Effector CD4-positive, alpha-beta T cell (primary cell): ENCODE measurements at places on chromosomes 5 and 9.

DNA sequence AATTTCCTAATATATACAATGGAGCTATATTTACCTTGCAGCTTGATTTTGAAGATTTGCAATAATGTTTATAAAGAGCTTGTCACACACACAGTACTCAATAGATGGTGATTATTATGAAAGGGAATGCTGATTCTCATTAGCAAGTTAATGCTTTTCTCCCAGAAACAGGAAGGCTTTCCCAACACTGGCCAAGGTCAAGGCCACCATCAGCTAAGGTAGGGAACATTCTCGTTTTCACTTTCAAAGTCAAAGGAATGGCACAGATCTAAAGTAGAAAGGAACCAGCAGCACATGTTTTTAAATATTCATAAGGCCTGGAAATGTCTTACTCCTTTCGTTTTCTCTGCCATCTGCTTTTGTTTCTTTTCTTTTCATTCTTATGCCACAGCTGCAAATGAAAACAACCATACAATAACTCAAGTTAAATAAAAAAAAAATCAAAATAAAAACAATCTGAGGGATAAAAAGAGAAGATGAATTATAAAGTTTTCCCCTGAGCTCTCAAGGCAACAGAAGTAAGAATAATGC, 266.8 kb downstream of the CRB2 start:
- DNase-seq, result no peak

- no peak for DNase-seq
These were observed 431 bp downstream of the TMOD1 start for GRCh38 chr9:97501972-97502221.

DNA sequence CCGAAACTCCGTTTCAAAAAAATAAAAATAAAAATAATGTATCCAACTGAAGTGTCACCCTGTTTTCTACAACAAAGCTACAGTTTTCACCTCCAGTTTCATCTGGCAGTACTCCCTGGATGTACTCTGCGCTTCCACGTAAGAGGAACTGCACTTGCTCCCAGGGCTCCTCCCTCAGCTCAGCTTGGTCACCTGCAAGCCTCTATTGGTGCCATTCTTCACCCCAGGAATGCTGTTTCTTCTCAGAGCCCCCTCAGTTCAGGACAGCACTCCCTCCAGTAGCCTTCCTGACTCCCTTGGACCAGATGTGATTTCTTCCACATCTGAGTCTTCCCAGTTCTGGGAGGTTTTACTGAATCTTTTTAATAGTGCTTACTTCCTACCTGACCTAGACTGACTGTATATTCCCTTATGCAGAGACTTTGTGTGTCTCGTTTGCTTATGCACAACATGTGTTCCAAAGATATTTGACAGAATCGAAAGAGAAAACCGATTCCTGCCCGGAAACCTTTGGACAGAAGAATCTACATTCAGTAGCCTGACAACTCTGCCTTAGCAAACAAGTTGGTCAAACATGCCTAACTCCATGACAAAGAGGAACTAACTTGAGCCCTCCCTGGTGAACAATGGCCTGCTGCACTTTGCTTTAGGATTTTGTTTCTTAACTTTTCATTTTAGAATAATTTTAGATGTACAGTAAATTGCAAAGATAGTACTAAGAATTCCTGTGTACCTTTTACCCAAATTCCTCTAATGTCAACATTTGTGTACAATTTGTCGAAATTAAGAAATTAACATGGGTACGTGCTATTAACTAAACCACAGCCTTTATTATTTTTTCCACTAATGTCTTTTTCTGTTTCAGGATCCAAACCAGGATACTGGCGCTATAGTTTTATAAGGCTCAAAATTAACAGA, 814 bp downstream of the CCDC125 start:
- DNase-seq, result no peak

GRCh38 chr5:146816775-146817387, 61.7 kb downstream of the PPP2R2B start:
- DNase-seq, result no peak

DNA sequence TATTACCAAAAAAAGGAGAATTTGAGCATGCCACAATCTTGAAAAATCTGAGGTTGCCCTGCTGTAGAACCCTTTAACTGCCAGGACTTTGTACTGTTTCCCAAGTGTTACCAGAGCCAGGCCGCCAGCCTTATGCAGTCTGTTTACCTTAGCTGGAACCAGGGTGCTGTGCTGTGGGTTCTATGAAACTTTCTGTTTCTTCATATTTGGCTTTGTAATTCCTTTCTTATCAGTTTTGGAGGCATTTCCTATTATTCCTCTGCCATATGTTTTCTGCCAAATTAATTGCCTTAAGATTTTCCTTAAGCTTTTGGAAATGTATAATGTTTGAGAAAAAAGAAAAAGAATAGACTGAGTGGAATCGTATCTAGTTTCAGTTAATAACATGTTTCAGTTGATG, 2.1 kb downstream of the S1PR3 start:
- DNase-seq, result no peak

- no peak for DNase-seq
These were observed 1154.8 kb upstream of the CDH18 start for GRCh38 chr5:21142791-21143190.

GRCh38 chr5:56574778-56575177, 240.6 kb upstream of the MAP3K1 start:
- no peak for DNase-seq

GRCh38 chr5:147169399-147169798, 65.4 kb upstream of the STK32A start:
- DNase-seq, result no peak

DNA sequence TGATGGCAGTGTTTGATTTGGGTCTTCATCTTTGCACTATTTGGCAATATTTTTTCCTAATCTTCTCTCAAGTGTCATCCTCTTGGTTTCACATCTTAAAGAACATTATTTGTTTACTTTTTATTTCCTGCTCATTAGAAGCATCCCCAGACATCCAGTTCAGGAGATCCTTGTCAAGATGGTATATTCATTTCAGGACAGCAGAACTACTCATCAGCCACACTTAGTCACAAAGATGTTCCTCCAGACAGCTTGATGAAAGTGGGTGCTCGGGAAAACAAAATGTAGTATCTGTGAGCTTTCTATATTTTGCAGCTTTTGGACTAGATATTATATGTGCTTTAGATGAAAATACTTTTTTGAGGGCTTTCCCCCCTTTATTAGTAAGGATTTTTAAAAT, 72.1 kb upstream of the SREK1 start:
- no peak for DNase-seq

DNA sequence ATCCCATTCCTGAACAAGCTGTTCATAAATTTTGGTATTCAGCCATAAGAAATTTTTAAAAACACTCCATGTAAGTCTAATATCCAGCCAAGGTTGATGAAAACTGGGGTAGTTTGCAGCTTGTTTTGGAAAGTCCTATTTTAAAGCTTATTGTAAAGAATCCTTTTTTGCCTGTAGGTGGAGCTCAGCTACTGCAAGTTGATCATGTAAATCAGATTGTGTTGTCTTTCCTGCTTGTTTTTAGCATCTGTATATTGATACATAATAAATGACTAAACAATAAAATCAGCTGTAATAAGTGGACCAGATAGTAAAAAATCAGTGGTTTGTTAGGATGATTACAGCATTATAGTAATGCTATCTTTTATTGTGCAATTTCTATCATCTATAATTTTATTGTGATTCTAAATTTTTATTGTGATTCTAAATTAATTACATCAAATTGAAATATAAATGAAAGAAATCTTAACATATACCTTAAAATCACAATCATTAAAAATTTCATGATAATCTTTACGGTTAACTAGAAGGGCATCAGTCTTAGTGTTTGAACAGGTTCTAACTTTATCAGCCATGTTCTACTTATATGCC, 42.4 kb downstream of the CWC27 start:
- peak; percentile 1 for DNase-seq

- no peak for DNase-seq
These were observed 91.4 kb downstream of the ANGPTL2 start for GRCh38 chr9:127030814-127031740.

DNA sequence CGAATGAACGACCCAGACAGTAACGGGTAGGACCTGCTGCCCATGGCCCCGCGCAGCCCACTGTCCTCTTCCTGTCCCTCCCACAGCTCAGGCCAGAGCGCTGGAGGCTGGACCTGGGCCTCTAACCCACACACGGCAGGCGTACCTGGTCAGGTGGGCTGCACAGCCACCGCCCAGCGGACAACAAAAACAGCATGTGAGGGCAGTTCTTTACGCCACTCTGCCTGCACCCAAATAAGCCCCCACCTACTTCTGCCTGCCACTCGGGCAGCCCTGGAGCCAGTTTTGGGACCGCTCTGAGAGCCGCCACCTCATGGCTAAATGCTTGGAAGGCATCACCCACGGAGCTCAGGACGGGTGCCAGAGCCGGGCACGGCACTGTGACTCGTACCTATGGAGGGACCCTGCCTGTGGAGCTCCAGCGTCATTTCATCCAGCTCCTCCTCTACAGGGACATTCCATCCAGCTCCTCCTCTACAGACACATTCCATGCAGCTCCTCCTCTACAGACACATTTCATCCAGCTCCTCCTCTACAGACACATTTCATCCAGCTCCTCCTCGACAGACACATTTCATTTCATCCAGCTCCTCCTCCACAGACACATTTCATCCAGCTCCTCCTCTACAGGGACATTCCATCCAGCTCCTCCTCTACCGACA, 18.9 kb downstream of the CLPTM1L start:
- DNase-seq, result no peak

GRCh38 chr5:173699966-173700365, 83.5 kb upstream of the BOD1 start:
- no peak for DNase-seq

DNA sequence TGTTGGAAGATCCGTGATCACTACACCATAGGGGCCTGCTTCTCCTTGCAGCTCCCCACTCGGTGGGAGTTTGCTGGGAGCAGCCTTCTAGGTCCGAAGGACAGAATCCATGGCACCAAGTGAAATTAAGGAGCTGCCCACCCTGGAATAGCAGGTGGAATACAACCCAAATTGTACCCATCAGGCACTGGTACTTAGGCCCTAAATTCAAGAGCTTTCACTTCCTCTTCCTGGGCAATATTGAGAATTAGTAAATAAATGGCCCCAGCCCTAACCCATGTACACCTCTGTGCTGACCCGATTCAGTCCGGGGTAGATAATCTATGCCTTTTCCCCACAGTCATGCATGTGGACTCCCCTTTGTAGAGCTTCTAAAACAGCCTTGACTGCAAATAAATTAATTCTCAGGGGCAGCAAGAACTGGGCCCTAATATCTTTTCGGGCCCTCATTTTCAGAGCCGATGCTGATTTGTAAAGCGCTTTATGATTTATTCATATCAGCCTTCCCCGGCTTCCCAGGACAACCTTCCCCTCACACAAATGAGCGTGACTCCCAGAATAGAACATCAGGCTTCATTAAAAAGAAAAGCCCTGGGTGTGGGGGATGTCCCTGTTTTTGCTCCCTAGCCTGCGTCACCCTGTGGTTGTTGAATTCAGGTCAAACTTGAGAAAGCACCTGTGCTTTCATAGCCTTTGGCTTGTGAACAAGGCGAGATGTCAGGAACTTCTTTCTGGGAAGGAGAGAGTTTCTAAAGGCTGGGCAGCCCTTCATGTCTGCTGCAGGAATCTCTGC, 126.1 kb upstream of the TBC1D2 start:
- DNase-seq, result no peak

- DNase-seq, result no peak
These were observed 51.1 kb downstream of the MAST4 start for GRCh38 chr5:66647146-66647856.

DNA sequence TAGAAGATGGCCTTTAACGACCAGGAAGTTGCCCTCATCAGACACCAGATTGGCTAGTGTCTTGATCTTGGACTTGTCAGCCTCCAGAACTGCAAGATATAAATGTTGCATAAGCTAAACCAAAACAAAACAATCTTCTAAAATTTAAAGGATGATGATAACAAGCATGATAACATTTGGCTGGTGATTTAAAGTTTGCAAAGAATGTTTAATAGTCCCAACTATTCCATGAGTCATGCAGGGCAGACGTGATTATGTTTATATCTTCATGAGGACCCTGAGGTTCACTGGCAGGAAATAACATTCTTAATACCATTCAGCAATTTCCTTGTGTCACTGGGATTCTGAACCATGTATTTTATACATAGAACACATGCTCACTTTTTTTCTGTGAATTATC, 319.8 kb downstream of the HCN1 start:
- DNase-seq, result no peak

GRCh38 chr5:122415030-122415800, 103.2 kb downstream of the SNCAIP start:
- no peak for DNase-seq

DNA sequence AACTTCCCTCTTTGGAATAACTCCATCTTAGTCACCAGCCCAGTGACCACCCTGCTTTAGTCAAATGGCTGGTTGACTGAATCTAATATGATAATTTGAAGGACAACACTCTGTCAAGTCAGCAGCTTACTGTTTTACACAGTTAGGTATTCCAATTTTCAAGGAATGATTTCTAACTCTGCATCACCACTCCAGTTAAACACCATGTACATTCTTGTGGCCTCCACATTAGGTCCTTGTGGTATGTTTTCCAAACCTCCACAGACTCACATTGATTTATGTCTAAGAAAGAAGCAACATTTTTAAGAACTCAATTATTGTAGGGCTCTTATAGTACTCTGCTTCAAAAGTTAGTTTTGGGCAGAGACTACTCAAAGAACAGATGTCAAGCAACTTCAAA, 110.7 kb downstream of the TLE1 start:
- no peak for DNase-seq

GRCh38 chr5:168802337-168802736, 223.2 kb upstream of the PANK3 start:
- no peak for DNase-seq

GRCh38 chr5:66322786-66323528, 178.9 kb downstream of the SREK1 start:
- no peak for DNase-seq

GRCh38 chr5:13994621-13995253, 50.2 kb upstream of the DNAH5 start:
- DNase-seq, result no peak

DNA sequence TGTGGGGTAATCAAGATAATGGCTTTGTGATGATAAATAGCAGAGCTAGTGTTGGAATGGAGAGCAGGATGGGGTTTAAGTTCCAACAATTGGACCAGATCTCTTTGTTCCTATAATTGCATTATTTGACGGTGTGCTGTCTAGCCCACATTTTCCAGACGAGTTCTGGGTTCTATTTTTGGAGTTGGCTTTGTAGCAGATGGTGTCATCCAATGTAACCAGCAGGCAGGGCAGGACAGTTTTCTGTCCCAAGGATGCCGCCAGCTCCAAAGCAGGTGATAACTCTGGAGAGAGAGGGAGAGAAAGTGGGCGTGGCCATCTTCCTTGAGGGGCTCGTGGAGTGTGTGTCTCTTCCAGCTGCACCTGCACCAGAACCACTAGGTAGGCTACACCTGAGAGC, 251.3 kb downstream of the KIF4B start:
- DNase-seq, result no peak

GRCh38 chr5:146772881-146773466, 105.6 kb downstream of the PPP2R2B start:
- no peak for DNase-seq

DNA sequence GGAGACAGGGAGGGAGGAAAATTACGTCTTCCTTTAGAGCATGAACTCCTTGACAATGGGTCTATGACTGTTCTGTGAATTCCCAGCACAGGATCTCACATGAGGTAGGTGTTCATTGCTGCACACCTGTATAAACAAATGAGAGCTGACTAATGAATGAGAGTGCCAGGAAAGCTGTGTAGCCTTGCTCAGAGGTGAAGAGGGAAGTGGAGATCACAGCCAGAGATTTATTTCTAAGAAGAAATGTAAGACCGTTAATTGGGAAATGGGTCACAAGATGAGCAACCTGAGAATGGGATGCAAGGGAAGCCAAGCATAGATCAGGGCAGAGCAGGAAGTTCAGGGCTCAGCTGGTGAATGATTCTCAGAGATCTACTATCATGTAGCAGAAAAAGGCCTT, 295.1 kb downstream of the CDK5RAP2 start:
- no peak for DNase-seq
